ENCODE measurements at places on chromosomes 5 and 9.

- DNase-seq: no peak
These were observed 44.2 kb upstream of the STARD4 start for GRCh38 chr5:111556501-111556900.

DNA sequence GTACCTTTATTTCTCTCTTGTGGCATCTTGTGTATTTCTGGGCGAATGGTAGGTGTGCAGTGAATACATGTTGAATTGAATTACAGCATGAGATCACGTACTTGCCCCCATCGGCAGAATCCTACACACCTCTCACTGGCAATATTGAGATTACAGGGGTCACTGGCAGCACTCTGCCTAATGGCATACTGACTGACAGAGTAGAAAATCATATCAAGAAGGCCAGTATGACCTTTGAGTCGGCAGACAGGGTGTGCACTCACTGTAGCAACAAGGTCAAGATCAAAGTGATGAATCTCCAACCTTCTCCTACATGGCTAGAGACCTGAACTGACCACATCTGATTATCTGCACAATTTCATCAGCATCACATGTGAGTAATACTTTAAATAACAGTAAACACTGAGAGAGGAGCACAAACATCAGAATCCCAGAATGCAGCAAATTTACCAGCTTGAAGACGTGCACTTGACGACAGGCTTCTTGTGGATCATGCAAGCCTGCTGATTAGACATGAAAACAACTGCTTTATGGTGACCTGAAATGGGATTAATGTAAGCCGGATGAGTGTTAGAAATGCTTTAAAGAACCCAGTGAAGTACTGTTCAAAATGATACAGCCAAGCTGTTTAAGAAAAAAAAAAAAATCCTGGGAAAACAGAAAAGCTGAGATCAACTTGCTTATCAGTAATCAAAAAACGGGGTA lies 267.1 kb upstream of the EFNA5 start:
- no peak for DNase-seq

- DNase-seq: no peak
These were observed 56.2 kb upstream of the ABCA1 start for GRCh38 chr9:104984121-104984520.

DNA sequence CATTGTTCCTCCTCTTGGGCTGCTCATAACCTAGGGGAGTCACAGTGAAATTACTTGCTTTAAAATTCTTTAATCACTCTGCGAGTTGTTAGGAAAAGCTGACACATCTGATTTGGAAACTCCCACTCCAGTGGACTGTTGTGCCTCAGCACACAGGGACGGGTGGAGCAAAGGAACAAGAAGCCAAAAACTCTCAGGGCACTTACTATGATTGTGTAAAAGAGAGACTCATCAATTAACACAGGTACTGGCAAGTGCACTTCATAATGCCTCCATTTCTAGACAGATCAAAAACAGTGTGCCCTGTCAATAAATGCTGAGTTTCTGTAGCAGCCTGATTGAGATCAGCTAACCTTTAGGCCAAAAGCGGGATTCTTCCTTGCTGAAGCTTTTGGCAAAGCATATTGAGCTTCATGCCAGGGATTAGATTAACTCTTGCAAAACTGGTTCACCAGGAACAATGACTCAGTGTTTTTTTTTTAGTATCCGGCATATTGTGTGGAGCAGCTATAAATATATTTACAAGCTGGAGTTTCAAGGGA lies 55.9 kb downstream of the TMC1 start:
- no peak for DNase-seq

DNA sequence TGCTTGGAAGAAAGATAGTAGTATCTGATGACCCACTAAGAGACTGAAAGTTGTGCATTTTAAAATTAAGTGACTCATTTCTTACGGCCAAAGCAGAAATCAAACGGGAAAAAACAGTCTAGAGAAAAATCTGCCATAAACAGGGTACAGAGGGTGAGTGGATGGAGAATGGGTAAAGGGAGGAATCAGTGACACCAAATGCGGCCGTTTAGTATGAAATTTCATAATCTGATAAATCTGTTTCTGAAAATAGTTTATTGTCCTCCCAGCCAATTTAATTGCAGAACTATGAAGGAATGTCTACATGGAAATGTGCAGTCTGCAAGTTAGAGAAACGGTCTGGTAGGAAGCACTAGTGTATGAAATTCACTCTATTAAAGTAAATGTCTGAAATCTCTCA lies 39.5 kb downstream of the ADAMTS12 start:
- DNase-seq: no peak

- no peak for DNase-seq
These were observed 14.5 kb upstream of the SPINK7 start for GRCh38 chr5:148297731-148298130.

- no peak for DNase-seq
These were observed 594 bp downstream of the ANKRD18A start for GRCh38 chr9:38619556-38620447.

DNA sequence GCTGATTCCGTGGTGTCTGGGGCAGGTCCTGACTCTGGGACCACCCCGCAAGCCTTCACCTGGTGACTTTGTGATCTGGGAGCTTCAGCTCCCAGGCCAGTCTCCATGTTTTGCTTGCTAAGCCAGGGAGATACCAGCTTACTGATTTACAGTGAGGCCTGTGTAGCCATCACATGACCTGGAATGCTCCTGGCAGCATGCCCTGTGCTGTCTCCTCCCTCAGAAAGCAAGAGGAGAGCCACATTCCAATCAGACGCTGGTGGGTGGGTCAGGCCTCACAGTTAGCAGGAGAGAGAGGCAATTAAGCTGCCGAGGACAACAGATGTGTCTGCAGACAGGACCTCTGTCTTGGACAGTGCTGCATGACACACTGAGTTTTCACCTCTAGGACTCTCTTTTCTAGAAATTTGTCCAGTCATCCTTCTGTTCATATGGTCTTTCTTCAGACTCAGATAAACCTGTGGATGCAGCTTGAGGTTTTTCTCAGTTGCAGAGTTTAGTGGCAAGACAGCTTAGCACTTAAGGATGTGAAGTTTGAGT lies 24.4 kb upstream of the GRPEL2 start:
- DNase-seq: no peak

Measured in activated naive CD4-positive, alpha-beta T cell (primary cell).